Pericardium fibroblast (primary cell): ENCODE measurements at places on chromosomes 11 and 22. TPM values are rescaled to one million over a fixed set of nuclear protein-coding genes. Genes with fewer than 3 reads are reported as not detected.

HEPACAM gene
- not detected in 2 replicates for total RNA-seq

GDPD5 gene
- total RNA-seq: 9.1 and 16.5 TPM in 2 replicates

IFITM10 gene
- total RNA-seq: 0.51 and 0.82 TPM in 2 replicates

GALNT18 gene
- total RNA-seq: 0.70 and 1.5 TPM in 2 replicates

OR4A15 gene
- not detected in 2 replicates for total RNA-seq

FOLR3 gene
- not detected in 2 replicates for total RNA-seq

MRGPRE gene
- total RNA-seq: not detected in 2 replicates

NXPE2 gene
- 0.26 TPM in 1 of 2 replicates, not detected in the other for total RNA-seq

TNNT3 gene
- total RNA-seq: 12.3 and 28.9 TPM in 2 replicates

PAX6 gene
- total RNA-seq: not detected in 2 replicates

PYGM gene
- total RNA-seq: 5.4 and 15.3 TPM in 2 replicates

KCNK4 gene
- total RNA-seq: 0.26 TPM in 1 of 2 replicates, not detected in the other

CRYBB3 gene
- not detected in 2 replicates for total RNA-seq

SCN3B gene
- total RNA-seq: under 0.01 and 0.34 TPM in 2 replicates

LARGE2 gene
- total RNA-seq: not detected in 2 replicates

C22orf42 gene
- not detected in 2 replicates for total RNA-seq

SIK3 gene
- 13.5 and 14.3 TPM in 2 replicates for total RNA-seq

PRR5 gene
- 14.2 and 28.5 TPM in 2 replicates for total RNA-seq

SPTY2D1 gene
- total RNA-seq: 14.2 TPM in 2 replicates

DDX10 gene
- 9.0 and 12.7 TPM in 2 replicates for total RNA-seq

NCAM1 gene
- 2.6 and 17.3 TPM in 2 replicates for total RNA-seq

PTGDR2 gene
- total RNA-seq: 0.77 and 0.93 TPM in 2 replicates

GAS2 gene
- total RNA-seq: 1.6 and 2.4 TPM in 2 replicates

H19 gene
- total RNA-seq: 18,433 and 25,558 TPM in 2 replicates

GRM5 gene
- under 0.01 TPM in 1 of 2 replicates, not detected in the other for total RNA-seq

AIFM3 gene
- 0.17 and 1.1 TPM in 2 replicates for total RNA-seq

SHISAL1 gene
- under 0.01 and 1.1 TPM in 2 replicates for total RNA-seq
